ENCODE measurements at places on chromosomes 2 and 18.

DNA sequence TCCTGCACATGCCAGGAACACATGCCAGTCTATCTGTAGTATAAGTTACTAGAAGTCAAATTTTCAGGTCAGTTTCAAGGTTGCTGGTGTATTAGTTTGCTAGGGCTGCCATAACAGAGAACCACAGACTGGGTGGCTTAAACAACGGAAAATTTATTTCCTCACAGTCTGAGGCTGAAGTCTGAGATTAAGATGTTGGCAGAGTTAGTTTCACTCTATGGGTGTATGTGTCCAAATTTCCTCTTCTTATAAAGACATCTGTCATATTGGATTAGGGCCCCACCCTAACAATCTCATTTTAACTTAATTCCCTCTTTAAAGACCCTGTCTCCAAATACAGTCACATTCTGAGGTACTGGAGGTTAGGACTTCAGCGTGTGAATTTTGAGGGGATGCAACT is 26.5 kb downstream of the B3GNT7 start:
- no peak for DNase-seq

- DNase-seq, result no peak
Observed at GRCh38 chr2:241025639-241026038, 27.2 kb downstream of the SNED1 start.

DNA sequence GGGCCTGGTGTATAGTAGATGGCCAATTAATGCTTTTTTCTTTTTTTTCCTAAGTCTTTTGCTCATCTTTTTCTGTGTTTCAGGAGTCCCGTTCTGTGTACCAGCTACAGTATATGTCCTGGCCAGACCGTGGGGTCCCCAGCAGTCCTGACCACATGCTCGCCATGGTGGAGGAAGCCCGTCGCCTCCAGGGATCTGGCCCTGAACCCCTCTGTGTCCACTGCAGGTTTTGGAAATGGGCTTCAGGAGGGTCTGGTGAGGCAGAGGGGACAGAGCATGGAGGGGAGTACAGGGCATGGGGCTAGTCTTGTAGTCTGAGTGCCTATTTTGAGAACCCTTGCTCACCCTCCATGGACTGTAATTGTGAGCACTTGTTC is 14.1 kb downstream of the PTPN18 start:
- no peak for DNase-seq

DNA sequence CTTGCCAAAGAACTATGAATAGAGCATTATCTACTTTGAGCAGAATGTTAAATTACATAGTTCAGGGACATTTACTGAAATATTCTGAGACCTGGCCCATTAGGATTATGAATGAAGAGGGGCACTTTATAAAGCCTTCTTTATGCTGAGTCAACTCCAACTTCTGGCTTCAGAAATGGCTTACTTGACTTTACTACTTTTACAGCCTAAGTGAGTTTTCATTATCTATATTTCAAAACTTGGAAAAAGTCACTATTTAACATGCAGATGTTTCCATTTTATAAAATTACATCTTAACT is 37.7 kb downstream of the SESTD1 start:
- DNase-seq, result no peak

DNA sequence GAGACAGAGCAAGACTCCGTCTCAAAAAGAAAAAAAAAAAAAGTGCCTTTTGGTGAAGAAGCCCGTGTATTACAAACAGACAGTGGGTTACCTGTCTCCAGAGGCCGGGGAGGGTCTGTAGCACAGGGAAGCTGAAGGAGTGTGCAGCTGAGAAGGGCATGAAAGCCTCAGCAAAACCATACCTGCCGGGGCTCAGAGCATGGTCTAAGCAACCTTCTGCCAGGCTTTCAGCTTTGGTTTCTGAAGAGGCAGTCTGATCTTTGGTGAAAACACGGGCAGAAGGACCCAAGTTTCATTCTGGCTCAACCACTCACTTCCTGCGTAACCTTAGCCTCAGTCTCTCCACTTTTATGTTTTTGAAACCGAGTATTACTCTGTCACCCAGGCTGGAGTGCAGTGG is 21.5 kb downstream of the SH2D6 start:
- no peak for DNase-seq

- DNase-seq, result no peak
Observed at GRCh38 chr2:2116657-2117056, 214.4 kb downstream of the MYT1L start.

DNA sequence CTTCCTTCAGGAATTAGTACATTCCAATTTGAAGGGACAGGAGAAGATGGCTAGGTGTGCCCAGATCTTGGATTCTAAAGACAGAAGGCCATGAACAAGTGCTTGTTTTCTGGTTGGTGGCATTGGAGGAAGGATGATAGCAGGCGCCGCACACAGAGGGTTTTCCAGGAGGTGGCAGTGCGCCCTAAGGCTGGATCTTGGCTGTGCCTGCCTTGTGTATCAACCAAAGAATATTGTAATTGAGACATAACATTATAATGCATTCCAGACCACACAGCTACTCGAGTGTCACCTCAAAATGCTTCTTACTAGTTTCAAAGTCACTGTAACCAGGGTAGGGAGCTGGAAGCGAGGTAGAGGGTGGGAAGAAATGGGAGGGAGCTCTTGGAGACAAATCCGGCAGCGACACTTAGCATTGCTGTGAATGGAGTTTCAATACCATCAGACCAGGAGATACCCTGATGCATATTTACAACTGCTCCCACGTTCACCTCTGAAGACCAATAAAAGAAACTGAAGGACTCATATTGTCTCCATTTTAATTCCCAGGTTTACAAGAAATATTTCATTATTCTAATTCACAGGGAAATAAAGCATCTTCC is 42.5 kb downstream of the CPO start:
- DNase-seq, result no peak

DNA sequence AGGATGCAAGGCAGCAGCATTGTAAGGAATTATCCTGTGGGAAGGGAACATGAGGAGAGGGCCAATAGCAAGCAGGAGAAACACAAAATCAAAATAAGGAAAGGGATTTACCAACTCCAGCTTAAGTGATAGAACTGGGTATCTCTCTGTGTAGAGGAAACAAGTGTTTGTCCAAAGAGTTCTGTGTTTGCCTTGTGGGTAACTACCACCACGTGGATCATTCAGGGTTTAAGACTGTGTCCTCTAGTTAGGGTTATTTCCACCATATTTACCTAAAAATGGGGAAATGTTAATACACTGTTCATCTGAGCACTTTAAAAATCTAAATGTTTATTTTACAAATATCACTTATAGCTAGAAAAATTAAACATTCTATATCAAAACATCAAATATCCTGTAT is 283.3 kb downstream of the EIPR1 start:
- no peak for DNase-seq

- no peak for DNase-seq
Observed at GRCh38 chr2:207181526-207182274, 16.0 kb upstream of the KLF7 start.

DNA sequence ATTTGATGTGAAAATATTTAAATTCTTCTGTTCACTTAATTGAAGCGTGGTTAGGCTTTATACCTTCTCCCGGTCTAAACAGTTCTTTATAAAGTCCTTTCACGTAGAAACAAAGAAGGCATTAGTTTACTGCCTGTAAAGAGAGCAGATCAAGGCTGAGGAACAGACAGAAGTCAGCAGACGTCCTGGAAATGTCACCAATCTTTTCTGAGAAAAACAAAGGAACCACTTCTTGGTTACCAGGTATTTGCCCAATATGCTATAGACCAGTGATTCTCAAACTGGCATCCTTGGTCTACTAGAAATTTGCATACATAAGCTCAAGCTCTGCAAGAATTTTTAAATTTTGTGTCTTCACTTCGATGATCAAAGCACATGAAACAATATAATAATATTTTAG is 89.2 kb upstream of the STK17B start:
- DNase-seq, result no peak

- no peak for DNase-seq
Observed at GRCh38 chr18:58516514-58517285, 112.2 kb downstream of the ALPK2 start.

- DNase-seq, result no peak
Observed at GRCh38 chr2:204470178-204470620, 75.1 kb upstream of the PARD3B start.

DNA sequence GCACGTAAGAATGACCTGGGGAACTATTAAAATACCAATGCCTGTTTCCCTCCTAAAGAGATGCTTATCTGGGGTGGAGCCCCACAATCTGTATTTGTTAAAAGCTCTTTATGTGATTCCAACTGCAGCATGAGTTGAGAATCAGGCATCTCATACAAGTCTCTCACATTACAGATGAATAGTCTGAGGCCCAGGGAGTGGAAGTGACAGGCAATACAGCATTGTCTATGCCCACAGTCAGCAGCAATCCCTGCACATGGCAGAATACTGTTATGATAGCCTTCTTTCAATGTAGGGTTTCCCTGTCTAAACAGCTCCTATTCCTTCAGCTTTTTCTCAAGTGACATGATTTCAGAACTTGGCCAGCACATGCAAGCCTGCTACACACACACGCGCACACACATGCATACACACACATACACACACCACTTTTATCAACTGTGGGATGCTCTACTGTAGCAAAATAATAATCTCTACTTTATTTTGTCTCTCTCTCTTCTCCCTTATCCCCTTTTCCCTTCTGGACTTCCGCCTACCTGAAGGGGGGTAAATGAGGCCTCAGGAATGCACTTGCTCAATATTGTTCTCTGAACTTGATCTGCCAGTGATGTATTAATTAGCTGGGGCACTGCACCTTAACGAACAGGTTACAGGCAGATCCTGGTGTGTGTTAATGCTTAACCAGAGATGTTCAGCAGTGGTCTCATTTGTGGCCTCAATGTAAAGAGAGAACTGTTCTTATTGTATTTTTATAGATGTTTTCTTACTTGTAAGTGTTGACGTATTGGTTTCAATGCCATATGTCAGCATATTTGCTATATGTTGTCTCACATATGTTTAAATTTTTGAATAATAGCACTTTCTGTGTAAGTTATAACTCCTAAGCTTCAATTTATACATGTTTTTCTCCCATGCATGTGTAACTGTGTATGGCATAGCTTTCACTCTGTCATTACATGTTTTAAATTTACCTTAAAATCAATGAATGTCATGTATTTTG is 116.0 kb downstream of the SETBP1 start:
- no peak for DNase-seq

GRCh38 chr18:32542221-32542798 is 71.6 kb upstream of the GAREM1 start:
- no peak for DNase-seq

DNA sequence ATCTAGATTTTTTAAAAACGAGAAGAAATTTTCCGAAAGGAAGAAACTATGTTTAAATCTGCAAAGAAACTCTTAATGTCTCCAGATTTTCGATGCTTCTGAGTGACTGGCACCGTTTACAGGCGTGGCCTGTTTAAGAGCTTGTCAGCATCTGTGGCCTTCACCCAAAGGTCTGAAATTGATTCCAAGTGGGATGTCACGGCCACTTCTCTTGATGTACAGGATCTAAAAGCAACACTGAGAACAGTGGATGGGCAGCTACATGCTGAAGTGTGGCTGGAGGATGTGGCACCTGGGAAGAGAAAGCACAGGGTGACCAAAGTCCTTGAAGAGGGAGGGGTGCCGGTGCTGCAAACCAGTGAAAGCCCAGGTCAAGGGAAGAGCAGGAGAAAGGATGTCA is 28.0 kb downstream of the EMILIN2 start:
- DNase-seq, result no peak

DNA sequence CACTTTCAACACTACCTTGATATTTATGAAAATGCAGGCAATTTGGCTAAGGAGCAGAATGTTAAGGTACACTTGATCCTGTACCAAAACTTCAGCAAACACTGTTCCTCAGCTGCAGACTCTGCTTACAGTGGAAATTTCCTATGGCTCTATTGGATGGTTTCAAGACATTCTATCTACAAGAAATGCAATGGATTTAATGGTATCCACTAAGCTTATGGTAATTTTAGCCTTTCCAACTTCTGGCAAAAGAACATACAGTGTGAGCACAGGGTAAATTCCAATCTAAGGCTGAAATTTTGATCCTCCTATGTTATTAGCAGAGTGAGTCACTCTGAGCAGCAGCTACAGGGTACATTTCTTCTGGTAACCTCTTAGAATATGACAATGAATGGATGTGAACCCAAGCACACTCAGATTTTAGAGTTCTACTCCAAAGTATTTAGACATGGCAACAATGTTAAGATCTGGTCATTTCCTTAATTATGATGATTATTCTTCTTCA is 361.8 kb upstream of the PIK3C3 start:
- no peak for DNase-seq

DNA sequence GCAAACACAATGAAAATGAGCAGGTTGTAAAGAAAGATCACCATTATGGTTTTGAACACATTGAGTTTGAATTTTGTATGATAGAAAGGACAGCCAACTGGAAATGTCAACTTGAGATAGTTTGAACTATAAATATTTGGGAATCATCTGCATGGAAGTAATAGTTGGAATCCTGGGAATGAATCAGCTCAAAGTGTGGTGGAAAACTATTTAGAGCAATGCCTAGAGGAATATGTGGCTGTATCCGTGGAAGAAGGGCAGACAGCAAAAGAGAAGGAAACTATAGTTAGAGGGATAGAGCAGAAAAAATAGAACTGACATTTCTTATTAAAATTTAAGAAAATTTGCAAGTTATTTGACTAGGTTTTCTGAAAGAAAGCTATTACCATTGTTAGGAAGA is 112.5 kb upstream of the OTX1 start:
- DNase-seq, result no peak

DNA sequence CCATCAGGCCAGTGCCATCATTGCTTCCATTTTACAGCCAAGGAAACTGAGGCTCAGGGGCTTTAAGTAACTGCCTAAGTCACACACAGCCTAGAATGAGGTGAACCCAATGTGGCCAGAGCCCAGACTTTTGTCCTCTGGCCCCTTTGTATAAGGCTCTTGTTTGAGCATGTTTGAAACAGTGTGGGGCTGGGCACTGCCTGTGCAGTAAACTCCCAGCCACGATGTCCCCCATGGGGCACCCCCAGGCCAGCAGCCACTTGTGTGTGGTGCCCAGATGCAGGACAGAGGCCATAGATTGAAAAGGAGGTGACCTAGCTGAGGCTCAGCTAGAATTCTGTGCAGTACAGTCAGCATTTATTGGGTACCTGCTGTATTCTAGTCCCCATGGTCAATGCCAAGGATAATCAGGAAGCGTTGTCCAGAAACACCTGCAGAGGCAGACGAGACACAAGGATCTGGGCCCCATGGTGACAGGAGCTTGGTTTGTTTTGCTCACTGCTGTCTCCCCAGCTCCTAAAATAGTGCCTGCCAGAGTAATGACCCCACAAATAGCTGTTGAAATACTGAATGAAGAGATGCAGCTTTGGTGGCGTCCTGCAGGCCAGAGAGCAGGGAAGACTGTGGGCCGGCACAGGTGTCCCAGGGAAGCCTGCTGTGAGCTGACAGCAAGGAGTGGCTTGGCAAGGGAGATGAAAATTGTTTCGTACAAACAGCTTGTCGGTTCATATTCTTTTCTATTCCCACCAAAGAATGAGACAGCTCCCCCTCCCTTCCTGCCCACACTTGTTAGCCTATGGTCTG is 160.7 kb downstream of the LDLRAD4 start:
- no peak for DNase-seq

DNA sequence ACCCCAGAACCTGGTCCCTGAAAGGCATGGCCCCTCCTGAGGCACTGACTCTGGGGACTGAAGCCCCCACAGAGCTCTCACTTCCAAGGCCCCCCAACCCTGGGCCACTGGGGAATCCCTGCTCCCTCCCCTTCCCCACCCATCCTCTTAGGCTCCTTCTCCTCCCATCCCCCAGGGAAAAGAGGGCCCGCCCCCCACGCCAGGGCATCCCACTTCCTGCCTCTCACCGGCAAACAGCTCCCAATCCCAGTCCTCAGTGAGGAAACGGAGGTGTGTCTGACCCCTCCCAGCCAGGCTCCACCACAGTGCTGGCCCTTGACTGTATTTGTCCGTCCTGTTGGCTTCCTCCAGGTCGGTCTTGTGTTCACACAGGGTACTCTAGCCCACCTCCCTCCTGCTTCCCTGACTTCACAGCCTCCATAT is 35.0 kb upstream of the PTMA start:
- DNase-seq, result peak; percentile 42

All from DMS 273 treated with DMSO at 0.1 percent for 48 hours (cell line).